Sciatic nerve (tissue), 2 donors: ENCODE measurements at places on chromosomes 6 and 20. TPM values are rescaled to one million over a fixed set of nuclear protein-coding genes. Genes with fewer than 3 reads are reported as not detected.

The NRSN1 gene
- not detected for total RNA-seq

The PPIL6 gene
- total RNA-seq = 7.1 TPM

The IMPG1 gene
- not detected for total RNA-seq

The ROS1 gene
- total RNA-seq = 0.04 TPM

The C6orf52 gene
- 1.1 TPM for total RNA-seq
